Stimulated activated CD4-positive, alpha-beta T cell treated with anti-CD3 and anti-CD28 coated beads, Interleukin-1b, Interleukin-23, amount 100 ng/mL, for 1 hour (primary cell): ENCODE measurements at places on chromosomes 5 and 9.

DNA sequence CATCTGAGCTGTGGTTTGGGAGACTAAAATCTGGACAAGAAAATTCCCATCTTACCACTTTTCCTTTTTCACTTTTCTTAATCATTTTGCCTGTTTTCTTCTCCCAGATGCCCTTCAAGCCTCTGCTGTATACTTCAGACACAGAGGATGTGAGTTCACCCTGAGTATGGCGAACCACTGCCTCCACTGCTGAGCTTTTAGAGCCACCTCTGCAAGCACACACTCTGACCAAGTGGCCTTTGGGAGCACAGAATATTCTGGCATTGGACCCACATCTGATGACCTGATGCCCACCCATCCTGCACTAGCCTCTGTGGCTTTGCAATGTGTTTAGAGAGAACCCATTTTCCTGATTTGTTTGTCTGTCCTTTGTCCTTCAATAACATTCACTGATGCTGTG is 32.5 kb downstream of the TERT start:
- DNase-seq = no peak

GRCh38 chr9:21590058-21590996 is 108.2 kb upstream of the IFNE start:
- no peak for DNase-seq

GRCh38 chr9:131812116-131812790 is 72.4 kb upstream of the RAPGEF1 start:
- no peak for DNase-seq

DNA sequence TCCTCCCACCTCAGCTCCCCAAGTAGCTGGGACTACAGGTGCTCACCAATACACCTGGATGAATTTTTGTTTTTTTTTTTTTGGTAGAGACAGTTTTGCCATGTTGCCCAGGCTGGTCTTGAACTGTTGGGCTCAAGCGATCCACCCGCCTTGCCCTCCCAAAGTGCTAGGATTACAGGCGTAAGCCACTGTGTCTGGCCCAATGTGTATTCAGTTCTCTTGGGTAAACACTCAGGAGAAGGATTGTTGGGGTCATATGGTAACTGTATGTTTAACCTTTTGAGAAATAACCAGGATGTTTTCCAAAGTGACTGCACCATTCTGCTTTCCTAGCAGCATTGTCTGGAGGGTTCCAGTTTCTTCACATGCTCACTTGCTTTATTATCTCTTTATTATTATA is 67.4 kb downstream of the TNPO1 start:
- no peak for DNase-seq

DNA sequence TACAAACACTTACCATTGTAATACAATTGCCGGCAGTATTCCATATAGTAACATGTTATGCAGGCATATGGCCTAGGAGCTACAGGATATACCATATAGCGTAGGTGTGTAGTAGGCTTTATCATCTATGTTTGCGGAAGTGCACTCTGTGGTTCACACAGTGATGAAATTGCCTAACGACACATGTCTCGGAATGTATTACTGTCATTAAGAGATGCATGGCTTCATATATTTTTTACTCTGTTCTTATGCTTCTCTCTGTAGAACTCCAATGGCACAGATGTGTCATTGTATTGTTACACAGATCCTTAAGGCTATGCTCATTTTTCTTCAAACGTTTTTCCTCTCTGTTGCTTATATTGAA is 19.2 kb upstream of the ANKRD18A start:
- DNase-seq = no peak

GRCh38 chr9:134709512-134710270 is 68.1 kb downstream of the COL5A1 start:
- no peak for DNase-seq

DNA sequence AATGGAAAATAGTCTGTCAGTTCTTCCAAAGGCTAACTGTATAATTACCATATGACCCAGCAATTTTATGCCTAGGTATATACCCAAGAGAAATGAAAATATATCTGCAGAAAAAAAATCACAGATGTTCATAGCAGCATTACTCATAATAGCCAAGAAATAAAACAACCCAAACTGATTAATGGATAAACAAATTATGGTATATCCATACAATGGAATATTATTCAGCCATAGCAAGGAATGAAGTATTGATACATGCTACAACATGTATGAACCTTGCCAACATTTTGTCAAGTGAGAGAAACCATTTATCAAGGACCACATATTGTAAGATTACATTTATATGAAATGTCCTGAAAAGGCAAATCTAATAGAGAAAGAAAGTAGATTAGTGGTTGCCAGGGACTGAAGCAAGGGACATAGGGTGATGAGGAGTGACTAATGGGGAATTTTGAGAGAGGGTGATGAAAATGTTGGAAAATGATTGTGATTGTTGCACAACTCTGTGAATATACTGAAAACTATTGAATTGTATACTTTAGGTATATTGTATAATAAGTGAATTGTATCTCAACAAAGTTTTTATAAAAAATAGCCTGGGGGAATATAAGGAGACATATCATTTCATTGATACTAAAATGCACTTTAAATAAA is 114.4 kb downstream of the PBX3 start:
- no peak for DNase-seq

GRCh38 chr5:162391833-162392232 is 324.3 kb downstream of the GABRG2 start:
- DNase-seq = no peak

DNA sequence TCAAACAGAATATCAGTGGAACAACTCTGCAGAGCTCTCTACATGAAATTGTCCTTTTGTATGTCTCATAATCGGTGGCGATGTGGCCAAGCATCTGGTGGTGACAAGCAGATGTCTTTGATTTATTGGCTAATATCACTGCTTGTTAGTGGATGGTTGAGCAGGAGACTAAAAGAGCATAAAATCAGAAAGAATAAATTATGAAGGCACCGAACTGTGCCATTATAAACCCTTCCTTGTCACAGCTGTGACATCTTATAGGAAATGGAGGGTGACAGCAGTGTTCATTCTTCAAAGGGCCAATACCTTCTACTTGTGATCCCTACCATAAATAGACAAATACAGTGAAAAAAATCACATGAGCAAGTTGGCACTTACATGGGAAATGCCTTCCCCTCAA is 1404.3 kb downstream of the MAT2B start:
- no peak for DNase-seq
